ENCODE measurements at places on chromosomes 12 and 14.

- H3K4me1 ChIP-seq: peaks cover 7% of the 10 kb centered on the region
- no peak overlapping the region for H3K27ac ChIP-seq
- H3K27me3 ChIP-seq: no peaks in the 10 kb centered on the region
- no peaks in the 10 kb centered on the region for H3K36me3 ChIP-seq
- DNase-seq: no peak
These were observed 92.9 kb upstream of the EGLN3 start for GRCh38 chr14:34043627-34044372.

GRCh38 chr12:91021076-91021475 lies 16.3 kb upstream of the EPYC start:
- DNase-seq: no peak
- no peak overlapping the region for H3K27ac ChIP-seq
- no peak overlapping the region for H3K4me3 ChIP-seq
- H3K36me3 ChIP-seq: no peaks in the 10 kb centered on the region

DNA sequence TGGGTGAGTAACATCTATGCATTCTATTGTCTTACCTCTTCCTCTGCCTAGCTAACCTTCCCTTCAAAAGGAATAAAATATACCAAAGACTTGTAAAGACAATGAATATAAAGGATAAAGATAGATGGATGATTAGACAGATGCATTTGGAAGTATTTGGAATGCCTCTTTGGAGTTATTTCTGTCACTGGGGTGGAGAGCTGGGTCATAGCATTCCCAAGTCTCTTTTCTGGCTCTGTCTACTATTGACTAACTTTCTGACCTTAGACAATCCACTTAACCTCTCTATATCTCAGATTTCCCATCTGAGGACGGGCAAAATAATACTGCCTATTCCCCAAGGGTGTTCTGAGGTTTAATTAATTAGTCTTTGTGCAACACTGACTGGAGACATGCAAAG lies 517.4 kb downstream of the DIO2 start:
- no peak for DNase-seq
- H3K4me3 ChIP-seq: no peak overlapping the region
- no peak overlapping the region for H3K27ac ChIP-seq
- H3K27me3 ChIP-seq: no peaks in the 10 kb centered on the region
- no peaks in the 10 kb centered on the region for H3K36me3 ChIP-seq

DNA sequence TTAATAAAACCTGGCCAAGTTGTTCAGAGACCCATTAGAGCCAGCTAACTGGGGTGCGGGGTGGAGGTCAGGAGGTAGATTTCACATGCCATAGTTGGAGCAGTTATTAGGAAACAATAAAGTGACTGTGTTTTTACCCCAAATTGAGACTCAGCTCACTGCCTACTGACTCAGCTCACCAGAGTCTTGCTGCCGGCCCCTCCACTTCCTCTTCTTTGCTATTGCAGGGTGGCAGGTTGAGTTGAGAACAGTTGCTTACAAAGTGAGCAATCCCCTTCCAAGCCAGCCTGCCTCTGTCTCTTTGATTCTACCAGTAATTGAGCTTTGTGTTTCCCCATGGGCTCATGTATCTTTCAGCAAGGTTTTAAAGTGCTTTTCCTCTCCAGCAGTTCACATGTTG lies 12.9 kb downstream of the ST8SIA1 start:
- no peaks in the 10 kb centered on the region for H3K36me3 ChIP-seq
- H3K27me3 ChIP-seq: no peaks in the 10 kb centered on the region
- H3K4me1 ChIP-seq: peaks cover 6% of the 10 kb centered on the region
- no peak for DNase-seq
- no peak overlapping the region for H3K4me3 ChIP-seq

DNA sequence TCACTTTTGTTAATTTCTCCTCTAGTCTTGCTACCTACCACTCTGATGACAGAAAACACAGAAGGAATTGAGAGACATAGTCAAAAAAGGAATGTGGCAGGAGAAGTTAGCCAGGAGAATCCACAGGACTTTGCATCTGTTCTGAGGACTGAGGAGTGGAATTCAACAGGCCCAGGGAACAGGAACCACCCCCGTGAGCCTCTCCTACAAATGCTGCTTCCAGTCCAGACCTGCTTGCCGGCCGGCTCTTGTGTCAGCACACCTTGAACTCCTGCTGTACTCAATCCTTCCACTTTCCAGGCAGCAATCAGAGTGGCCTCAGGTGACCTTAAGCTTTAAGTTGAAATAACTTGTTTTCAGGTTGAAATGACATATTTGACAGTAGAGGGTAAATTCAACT lies 903.1 kb downstream of the BCL11B start:
- H3K27me3 ChIP-seq: no peaks in the 10 kb centered on the region
- no peak overlapping the region for H3K4me3 ChIP-seq
- H3K27ac ChIP-seq: no peak overlapping the region
- H3K4me1 ChIP-seq: no peaks in the 10 kb centered on the region
- no peak for DNase-seq

DNA sequence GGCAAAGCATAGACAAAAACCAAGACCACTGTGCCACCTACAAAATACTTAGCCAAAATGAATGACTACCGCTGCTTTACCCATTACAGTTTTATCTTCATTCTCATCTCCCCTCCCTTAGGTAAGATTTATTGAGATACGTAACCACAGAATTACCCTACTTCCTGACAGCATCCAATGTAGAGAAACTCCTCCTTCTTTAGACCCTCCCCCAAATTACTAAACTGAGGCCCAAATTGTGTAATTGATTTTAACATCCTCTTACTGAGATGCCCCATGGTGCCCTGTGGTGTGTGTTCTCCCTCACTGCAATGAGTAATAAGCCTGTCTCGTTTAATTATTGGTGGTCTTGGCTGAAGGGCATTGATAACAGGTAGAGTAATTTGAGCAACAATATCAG lies 19.1 kb downstream of the VRK1 start:
- H3K27ac ChIP-seq: no peak overlapping the region
- no peak overlapping the region for H3K4me3 ChIP-seq
- no peak for DNase-seq

- peaks cover 16% of the 10 kb centered on the region for H3K36me3 ChIP-seq
- DNase-seq: no peak
- peak overlapping the region; percentile 86 for H3K4me3 ChIP-seq
- no peaks in the 10 kb centered on the region for H3K27me3 ChIP-seq
- peaks cover 19% of the 10 kb centered on the region for H3K4me1 ChIP-seq
These were observed 3.0 kb downstream of the FOS start for GRCh38 chr14:75281654-75282019.

- peaks cover 10% of the 10 kb centered on the region for H3K27me3 ChIP-seq
- H3K27ac ChIP-seq: no peak overlapping the region
- H3K36me3 ChIP-seq: peaks cover 23% of the 10 kb centered on the region
- H3K4me3 ChIP-seq: no peak overlapping the region
- H3K4me1 ChIP-seq: peaks cover 31% of the 10 kb centered on the region
These were observed 4.1 kb downstream of the SHMT2 start for GRCh38 chr12:57233357-57234232.

Measured in astrocyte (in vitro differentiated cells and primary cell).